ENCODE measurements at places on chromosomes 11 and 22. TPM values are rescaled to one million over a fixed set of nuclear protein-coding genes. Genes with fewer than 3 reads are reported as not detected.

The CRYBB3 gene
- total RNA-seq, result not detected

The KIAA0930 gene
- 98.4 TPM for total RNA-seq

The GAL3ST3 gene
- total RNA-seq, result not detected

The SAA1 gene
- total RNA-seq, result 79.1 TPM

The MYRF gene
- 0.72 TPM for total RNA-seq

The CABP4 gene
- 0.38 TPM for total RNA-seq

The BLID gene
- not detected for total RNA-seq

The MMP7 gene
- 155 TPM for total RNA-seq

Measured in suprapubic skin (tissue), 4 donors.